ENCODE measurements at places on chromosomes 16 and 17. TPM values are rescaled to one million over a fixed set of nuclear protein-coding genes. Genes with fewer than 3 reads are reported as not detected.

DNA sequence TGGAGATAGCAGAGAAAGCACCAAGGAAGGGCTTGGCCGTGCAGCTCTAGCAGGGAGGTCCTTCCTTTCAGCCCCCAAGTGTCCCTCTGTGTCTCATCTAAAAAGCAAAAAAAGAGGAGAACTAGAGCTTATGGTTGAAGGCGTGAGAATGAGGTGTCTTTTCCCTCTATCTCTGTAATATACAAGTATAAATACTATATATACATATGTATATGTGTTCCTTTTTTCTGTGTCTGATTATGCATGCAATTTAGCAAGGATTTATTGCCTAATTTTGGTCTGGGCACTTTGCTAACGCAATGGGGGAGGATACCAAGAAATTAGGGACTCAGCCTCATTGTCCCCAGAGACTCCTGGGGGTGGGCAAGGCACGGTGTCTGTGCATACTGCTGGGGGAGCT is 90.2 kb upstream of the CCL2 start:
- no peak overlapping the region for H3K27ac ChIP-seq
- H3K4me1 ChIP-seq, result peaks cover 5% of the 10 kb centered on the region
- DNase-seq, result no peak
- no peak overlapping the region for H3K4me3 ChIP-seq
- peaks cover 43% of the 10 kb centered on the region for H3K27me3 ChIP-seq

DNA sequence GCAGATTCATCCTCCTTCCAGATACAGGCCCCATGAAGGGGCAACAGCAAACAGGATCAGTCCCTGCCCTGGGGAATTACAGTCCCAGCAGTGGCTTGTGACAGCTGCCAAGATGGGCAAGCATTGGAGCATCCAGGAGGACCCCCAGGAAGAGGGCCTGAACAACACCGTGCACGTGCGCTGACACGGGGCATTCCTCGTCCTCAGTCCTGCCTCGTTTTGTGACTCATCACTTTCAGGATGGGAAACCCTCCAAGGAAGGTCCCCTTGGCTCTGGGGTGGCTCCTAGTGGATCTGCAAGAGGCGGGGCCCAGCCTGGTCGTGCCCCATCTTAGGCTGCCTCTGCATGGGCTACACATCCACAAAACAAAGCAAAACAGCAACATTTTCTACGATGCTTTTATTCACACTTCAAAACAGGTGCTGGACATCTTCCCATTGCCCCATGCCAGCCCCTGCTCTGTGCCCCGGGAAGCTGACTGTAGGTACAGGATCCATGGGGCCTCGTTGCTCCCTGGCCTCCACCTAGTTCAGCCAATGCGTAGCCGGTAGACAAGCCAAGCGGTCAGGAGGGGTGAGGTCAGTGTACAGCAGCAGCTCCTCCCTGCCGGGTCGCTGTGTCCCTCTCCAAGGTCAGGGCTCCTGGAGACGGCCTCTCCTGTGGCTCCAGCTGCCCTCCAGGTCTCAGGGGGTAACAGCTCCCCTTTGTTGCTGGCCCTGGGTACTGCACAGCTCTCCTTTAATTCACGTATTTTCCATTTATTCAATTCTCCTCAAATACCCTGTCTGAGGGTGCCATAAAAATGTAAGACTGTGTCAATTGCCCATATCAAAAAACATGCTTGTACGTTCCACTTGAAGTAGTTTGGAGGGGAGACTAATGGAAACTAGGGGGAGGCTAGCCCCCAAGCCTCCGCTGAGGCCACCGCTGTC is 32.2 kb downstream of the ACTG1 start:
- H3K4me3 ChIP-seq, result no peak overlapping the region
- H3K36me3 ChIP-seq, result no peaks in the 10 kb centered on the region
- H3K4me1 ChIP-seq, result no peaks in the 10 kb centered on the region
- no peaks in the 10 kb centered on the region for H3K27me3 ChIP-seq
- no peak overlapping the region for H3K27ac ChIP-seq

ABCA6 gene
- 9.0 TPM for polyA plus RNA-seq

ZNF750 gene
- polyA plus RNA-seq, result not detected

CNGB1 gene
- polyA plus RNA-seq, result 0.70 TPM
